ENCODE measurements at places on chromosomes 13 and 19. TPM values are rescaled to one million over a fixed set of nuclear protein-coding genes. Genes with fewer than 3 reads are reported as not detected.

DNA sequence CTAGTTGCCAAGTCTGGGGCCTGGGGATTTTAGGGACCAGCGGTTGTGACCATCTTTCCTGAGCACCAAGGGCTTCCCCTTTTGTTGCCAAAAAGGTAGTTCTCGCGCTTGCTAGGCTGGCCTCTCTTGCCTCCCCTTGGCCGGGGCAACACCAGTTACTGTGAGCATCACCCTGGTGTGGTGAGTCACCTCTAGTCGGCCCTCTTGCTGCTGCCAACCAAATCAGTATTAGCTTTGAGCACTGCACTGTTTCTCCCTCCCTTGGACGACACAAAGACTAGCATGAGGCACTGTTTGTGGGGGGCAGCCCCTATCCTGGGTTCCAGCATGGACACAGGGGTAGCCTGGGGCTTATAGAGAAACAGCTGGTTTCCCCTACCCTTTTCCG lies 6.9 kb downstream of the SYDE1 start:
- peaks cover 20% of the 10 kb centered on the region for H3K36me3 ChIP-seq
- H3K4me1 ChIP-seq: no peaks in the 10 kb centered on the region
- no peak overlapping the region for H3K4me3 ChIP-seq
- no peak overlapping the region for H3K27ac ChIP-seq

LMO7 gene
- total RNA-seq: 25.7 TPM

DNA sequence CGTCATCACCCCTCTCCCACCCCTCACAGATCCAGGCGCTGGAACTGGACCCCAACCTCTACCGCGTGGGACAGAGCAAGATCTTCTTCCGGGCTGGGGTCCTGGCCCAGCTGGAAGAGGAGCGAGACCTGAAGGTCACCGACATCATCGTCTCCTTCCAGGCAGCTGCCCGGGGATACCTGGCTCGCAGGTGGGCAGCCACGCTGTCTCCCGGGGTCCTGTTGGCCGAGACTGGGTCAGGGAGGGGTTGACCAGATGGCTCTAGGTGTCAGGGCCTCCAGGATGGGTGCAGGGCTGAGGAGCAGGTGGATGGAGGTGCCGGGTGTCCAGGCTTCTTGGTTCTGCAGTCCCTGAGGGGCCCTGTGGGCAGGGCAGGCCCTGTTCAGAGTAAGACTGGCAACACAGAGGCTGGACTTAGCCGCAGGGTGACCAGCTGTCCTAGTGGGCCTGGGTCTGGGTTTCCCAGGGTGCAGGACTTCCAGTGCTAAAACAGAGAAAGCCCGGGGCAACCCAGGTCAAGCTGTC lies 58.1 kb downstream of the MYH14 start:
- H3K4me3 ChIP-seq: no peak overlapping the region
- DNase-seq: no peak
- H3K4me1 ChIP-seq: no peaks in the 10 kb centered on the region
- no peaks in the 10 kb centered on the region for H3K36me3 ChIP-seq
- H3K27ac ChIP-seq: no peak overlapping the region

DNA sequence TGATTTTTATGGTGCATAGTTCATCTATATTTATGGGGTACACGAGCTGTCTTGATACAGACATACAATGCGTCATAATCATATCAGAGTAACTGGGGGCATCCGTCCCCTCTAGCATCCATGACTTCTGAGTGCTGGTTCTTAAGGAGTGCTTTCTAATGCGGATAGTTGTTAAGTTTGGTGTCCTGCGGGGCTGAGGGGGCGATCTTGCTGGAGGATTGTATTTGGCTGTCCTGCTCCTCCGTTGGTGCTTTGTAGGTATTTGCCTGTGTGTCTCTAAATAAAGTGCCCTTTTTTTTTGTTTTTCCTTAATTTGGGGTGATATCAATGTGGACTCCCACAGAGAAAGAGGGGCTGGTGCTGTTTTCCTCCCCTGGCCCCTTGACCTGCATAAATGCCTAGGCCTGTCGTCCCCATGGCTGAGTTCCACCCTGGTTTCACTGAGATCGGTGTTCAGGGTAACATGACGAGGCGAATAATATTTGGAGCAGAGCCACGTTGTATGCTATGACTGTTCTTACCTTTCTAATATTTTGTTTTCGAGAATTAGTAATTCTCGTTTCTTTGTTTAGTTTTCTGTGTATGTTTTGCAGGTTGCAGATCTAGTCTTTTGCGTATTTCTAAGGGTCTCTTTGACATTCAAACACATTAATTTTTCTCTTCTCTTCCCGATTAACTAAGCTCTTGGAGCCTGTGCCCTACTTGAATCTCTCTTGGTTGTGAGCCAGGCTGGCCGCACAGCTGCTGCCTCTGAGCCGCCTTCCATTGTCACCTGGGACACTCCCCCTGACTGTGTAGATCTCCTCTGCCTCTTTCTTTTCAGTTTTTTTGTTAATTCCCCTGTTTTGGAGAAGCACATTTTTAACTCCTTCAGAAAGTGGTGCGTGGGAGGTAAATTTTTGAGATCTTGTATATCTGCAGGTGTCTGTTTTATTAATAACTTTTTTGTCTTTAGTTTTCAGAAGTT lies 100.3 kb downstream of the ARHGEF7 start:
- H3K4me1 ChIP-seq: peaks cover 2% of the 10 kb centered on the region
- peaks cover 22% of the 10 kb centered on the region for H3K36me3 ChIP-seq
- DNase-seq: no peak
- no peak overlapping the region for H3K27ac ChIP-seq
- no peaks in the 10 kb centered on the region for H3K27me3 ChIP-seq
- no peak overlapping the region for H3K4me3 ChIP-seq

GRCh38 chr13:33692531-33692930 lies 125.4 kb upstream of the RFC3 start:
- H3K36me3 ChIP-seq: no peaks in the 10 kb centered on the region
- H3K27ac ChIP-seq: no peak overlapping the region
- H3K27me3 ChIP-seq: no peaks in the 10 kb centered on the region
- no peaks in the 10 kb centered on the region for H3K4me1 ChIP-seq
- no peak overlapping the region for H3K4me3 ChIP-seq
- DNase-seq: no peak

RASGRP4 gene
- 0.26 TPM for total RNA-seq

SSC5D gene
- total RNA-seq: 1.1 TPM

TUBA3C gene
- not detected for total RNA-seq

GRCh38 chr13:50908371-50908770 lies 1.2 kb upstream of the RNASEH2B start:
- no peaks in the 10 kb centered on the region for H3K27me3 ChIP-seq
- peaks cover 21% of the 10 kb centered on the region for H3K4me1 ChIP-seq
- no peak overlapping the region for H3K4me3 ChIP-seq
- no peak overlapping the region for H3K27ac ChIP-seq
- H3K36me3 ChIP-seq: no peaks in the 10 kb centered on the region

PBX4 gene
- 47.4 TPM for total RNA-seq

FPR3 gene
- total RNA-seq: 0.20 TPM

SIAH3 gene
- total RNA-seq: 0.35 TPM

SHANK1 gene
- 0.06 TPM for total RNA-seq

PPP5C gene
- total RNA-seq: 45.6 TPM

- H3K27ac ChIP-seq: no peak overlapping the region
- peaks cover 3% of the 10 kb centered on the region for H3K27me3 ChIP-seq
- H3K4me1 ChIP-seq: peaks cover 7% of the 10 kb centered on the region
Measured at GRCh38 chr13:32840989-32841713, 175.1 kb upstream of the KL start.

- H3K4me1 ChIP-seq: peaks cover 7% of the 10 kb centered on the region
- no peaks in the 10 kb centered on the region for H3K27me3 ChIP-seq
- no peaks in the 10 kb centered on the region for H3K36me3 ChIP-seq
- H3K27ac ChIP-seq: no peak overlapping the region
- DNase-seq: no peak
- H3K4me3 ChIP-seq: no peak overlapping the region
Measured at GRCh38 chr13:49610176-49610575, 18.1 kb upstream of the ARL11 start.

GRCh38 chr19:3664879-3665642 lies 35.2 kb downstream of the PIP5K1C start:
- H3K36me3 ChIP-seq: peaks cover 10% of the 10 kb centered on the region
- H3K4me3 ChIP-seq: no peak overlapping the region
- H3K4me1 ChIP-seq: no peaks in the 10 kb centered on the region
- no peak overlapping the region for H3K27ac ChIP-seq
- H3K27me3 ChIP-seq: no peaks in the 10 kb centered on the region
- DNase-seq: no peak
